ENCODE measurements at places on chromosomes 13 and 19.

DNA sequence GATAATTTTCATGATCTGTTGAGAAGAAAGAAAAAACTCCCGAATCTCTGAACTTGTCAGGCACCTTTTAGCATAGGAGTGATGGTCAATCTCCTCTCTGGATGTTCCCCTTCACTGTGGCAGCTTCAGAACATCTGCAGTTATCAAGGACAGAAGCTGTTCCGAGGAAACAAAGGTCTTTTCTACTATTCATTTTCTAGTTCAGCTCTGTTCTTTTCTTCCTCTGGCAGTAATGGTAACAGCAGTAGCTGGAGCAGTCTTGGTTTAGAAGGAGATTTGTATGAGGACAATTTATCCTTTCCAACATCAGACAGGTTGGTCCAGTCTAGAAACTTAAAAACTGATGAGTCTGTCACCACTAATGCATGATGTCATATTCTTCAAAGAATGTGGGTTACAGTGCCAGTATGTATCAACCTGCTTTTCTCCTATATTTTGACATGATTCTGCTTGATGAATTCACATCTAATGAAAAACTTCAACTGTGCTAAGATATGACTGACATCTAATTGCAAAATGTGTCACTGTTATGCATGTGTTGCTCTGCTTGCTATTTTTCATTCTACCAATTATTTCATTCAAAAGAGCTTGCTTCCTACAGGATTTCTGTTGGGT lies 41.0 kb downstream of the AKAP11 start:
- DNase-seq: no peak

GRCh38 chr13:38685974-38686576 lies 802 bp upstream of the FREM2 start:
- DNase-seq: no peak

DNA sequence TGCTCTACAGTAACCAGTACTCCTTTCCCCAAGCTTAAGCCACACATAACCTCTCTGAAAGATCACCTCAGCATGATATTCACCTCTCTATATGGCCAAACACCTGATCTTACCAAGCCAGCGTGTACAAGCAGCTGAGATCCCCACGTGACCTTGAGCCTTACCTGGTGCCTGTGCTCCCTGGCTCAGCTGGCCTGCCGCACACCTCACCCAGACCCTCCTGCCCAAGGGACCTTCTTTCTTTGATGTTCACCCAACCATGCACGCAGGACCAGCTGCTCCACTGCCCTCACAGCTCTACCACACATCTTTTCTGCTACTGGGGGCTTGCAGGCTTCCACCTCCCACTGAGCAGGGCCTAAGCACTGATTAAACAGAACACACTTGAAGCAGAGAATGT lies 9.0 kb downstream of the DHRS12 start:
- DNase-seq: no peak

DNA sequence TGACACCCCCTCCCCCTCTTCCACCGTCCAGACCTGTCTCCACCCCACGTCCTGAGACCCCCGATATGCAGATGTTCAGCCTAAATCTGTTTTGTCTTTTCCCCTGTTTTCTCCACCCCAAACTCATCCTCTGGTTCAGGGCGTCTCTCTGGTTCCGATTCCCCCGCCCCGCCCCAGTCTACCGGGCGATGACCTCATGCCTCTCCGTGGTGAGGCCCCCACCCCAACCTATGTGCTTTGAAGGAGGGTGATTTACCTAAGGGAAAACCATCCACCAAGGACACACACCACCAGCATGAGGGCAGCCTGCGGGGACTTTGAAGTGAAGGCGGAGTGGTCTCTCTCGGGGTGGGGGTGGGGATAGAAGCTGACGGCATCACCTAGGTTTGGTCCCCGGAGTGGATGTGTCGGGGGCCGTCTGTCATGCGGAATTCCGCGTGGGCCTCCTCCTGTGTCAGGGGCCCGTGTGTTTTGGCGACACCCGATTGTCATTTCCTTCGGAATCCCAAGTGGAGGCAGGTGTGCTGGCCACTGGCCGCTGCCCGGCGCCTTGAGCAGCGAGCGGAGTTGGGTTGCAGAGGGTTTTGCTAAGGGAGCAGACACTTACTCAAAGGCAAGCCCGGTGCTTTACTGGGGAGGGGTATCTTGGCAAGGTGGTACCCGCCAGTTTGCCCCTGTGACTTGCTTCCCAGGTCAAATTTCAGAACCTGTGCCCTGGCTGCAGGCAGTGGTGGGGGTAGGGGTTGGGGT lies 1.4 kb downstream of the FZR1 start:
- no peak for DNase-seq

GRCh38 chr13:34458756-34459715 lies 483.0 kb upstream of the NBEA start:
- DNase-seq: no peak

DNA sequence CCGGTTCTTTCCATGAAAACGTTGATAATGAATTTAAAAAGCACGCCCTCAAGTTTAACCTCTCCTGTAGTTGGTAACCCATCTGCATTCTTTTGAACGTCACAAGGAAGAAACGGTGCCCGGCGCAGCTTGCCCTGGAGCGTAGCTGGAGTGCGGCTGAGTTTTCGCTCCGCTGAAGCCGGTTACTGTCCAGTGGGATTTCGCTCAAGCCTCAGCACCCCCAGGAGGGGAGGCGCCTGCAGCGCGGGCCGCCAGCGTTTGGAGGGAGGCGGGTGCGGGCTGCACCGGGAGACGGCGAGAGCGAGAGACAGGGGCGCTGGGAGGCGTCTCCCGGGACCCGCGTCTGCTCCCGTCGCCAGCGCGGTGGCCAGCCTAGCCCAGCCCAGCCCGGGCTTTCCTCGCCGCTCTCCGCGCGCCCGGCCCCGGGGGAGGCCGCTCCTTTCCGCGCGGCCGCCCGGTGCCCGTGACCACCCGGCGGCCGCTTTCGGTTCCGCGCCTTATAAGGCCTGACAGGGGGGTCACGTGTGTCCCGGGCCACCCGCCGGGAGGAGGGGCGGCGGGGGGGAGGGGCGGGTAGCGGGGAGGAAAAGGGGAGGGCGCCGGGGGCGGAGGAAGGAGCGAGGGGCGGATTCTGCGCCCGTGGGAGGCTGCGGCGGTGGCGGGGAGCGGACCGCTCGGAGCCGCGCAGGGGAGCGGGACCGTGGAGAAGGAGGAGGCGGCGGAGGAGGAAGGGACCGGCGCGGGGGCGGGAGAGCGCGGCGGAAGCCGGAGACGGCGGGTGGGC lies 8.3 kb upstream of the DGKH start:
- DNase-seq: peak; percentile 79

DNA sequence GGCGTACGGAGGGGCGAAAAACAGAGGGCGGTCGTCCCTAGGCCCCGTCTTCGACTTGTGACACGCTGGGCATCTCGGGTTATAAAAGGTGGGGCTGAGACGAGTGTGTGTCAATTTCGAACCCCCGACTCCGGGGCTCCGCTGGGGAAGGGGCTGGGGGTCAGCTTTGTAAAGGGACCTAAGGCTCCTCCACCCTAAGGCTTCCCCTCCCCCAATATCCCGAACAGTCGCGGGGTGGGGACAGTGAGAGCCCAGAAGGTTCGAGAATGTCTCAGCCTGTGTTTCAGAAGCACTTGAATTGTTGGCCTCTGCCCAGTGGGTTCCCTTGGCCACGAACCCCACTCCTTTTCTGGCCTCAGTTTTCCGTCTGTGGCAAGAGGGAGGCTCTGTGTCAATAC lies 450 bp downstream of the SELENOW start:
- DNase-seq: no peak

GRCh38 chr13:40181203-40181845 lies 485.1 kb downstream of the FOXO1 start:
- DNase-seq: no peak

GRCh38 chr19:944663-945241 lies 18.9 kb downstream of the ARID3A start:
- no peak for DNase-seq

DNA sequence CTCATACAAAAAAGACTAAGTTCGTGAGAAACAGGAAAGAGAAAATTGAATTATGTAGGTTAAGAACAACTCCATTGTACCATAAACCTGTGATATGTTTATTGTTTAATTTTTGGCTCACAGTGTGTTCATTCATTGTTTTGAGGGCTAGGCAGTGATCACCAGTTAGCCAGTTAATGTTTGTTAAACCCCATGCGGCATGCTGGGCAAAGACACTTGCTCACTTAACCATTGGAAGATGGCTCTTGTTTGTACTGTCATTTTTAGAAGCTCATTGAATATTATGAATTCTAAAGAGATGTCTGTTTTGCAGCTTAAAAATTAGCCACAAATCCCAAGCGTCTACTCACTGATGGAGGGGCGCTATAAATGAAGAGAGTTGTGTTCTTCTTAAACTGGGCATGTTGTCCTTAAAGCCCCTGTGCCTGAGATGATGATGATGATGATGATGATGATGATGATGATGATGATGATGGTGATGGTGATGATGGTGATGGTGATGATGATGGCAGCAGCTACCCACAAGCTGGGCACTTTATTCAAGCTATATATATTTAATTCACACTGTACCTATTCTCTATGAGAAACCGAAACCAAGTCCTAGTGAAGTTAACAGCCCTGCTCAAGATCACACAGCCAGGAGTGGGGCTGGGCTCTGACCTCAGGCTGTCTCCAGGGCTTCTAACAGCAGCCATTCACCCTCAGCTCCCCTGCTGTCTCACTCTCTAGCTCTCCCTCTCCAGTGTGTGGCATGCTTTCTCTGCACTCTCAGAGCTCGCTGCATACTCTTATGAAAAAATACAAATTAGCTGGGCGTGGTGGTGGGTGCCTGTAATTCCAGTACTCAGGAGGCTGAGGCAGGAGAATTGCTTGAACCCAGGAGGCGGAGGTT lies 169.1 kb downstream of the SHISA2 start:
- no peak for DNase-seq

- no peak for DNase-seq
These were observed 6.7 kb upstream of the F2RL3 start for GRCh38 chr19:16882146-16882545.

- DNase-seq: no peak
These were observed 3.8 kb upstream of the MAP2K7 start for GRCh38 chr19:7899751-7900378.

- no peak for DNase-seq
These were observed 588.3 kb upstream of the SGCG start for GRCh38 chr13:22592515-22592914.

- DNase-seq: no peak
These were observed 4.1 kb upstream of the KLF5 start for GRCh38 chr13:73054712-73055111.

DNA sequence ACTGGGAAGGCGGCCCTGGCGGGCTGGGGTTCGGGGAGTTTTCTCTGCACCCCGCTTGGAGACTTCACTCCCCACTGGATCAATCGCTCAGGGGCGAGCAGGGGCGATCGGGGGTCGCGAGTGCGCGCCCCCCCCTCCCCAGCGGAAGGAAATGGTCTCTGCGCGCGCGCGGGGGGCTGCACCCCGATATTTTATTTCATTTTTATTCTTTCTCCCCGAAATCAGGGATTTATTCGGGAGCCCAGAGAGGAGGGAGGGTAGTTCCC lies 421 bp downstream of the ARID3A start:
- DNase-seq: no peak

DNA sequence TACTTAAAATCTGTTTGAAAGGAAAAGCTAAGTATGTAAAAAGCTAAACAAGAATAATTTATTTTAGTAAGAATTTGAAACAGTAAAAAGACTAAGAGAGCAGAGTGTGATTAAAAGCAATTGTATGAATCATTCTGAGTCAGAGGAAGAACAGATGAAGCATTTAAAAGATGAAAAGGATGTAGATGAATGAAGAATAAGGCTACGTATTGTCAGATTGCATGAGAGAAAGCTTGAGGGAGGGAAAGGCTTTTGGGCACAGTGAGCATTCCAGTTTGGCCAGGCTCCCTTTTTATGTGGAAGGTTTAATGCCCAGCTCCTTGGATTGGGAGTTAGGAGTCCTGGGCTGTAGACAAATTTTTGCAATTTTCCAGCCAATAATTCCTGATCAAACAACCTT lies 117.7 kb downstream of the FREM2 start:
- DNase-seq: no peak

- no peak for DNase-seq
These were observed 203.8 kb downstream of the GPC6 start for GRCh38 chr13:93430381-93430780.

- no peak for DNase-seq
These were observed 32.2 kb upstream of the ZNF726 start for GRCh38 chr19:23882493-23882892.

DNA sequence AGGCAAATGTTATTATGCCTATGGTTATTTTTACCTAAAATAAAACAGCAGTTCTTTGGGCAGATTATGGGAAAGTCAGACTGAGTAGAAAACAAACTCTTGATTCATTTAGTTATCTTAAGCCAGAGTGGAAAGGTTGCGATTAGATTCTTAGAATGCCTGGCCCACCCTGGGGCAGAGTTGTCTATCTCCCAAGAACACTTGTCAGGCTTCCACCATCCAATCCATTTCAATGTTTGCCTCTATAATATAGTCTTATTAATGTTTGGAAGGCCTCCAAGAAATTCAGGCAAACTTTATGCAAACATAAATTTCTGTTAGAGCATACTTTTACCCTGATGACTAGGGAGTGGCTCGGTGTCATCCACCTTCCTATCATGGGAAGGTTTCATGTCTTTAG lies 207.0 kb downstream of the SLITRK6 start:
- no peak for DNase-seq

GRCh38 chr13:80945328-80945727 lies 604.4 kb upstream of the SPRY2 start:
- DNase-seq: no peak

- DNase-seq: no peak
These were observed 125.5 kb downstream of the ENOX1 start for GRCh38 chr13:43661161-43661830.

DNA sequence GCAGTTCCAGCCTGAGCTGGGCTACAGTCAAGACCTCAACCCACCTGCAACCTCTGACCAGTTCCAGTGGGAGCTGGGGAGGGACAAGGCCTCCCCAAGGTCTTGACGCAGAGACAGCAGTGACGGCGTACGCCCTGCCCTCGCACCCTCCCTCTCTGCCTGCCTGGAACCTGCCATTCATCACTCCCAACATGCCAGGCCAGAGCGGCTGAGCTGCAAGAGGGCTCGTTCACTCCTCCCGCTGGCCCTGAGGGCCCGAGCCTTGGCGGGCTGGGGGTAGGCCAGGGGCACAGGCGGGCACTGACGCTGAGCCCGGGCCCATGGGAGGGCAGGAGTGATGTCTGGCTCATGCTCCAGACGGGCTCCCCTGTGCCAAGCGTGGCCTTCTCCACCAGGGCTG lies 8.2 kb downstream of the NDUFA11 start:
- DNase-seq: no peak

DNA sequence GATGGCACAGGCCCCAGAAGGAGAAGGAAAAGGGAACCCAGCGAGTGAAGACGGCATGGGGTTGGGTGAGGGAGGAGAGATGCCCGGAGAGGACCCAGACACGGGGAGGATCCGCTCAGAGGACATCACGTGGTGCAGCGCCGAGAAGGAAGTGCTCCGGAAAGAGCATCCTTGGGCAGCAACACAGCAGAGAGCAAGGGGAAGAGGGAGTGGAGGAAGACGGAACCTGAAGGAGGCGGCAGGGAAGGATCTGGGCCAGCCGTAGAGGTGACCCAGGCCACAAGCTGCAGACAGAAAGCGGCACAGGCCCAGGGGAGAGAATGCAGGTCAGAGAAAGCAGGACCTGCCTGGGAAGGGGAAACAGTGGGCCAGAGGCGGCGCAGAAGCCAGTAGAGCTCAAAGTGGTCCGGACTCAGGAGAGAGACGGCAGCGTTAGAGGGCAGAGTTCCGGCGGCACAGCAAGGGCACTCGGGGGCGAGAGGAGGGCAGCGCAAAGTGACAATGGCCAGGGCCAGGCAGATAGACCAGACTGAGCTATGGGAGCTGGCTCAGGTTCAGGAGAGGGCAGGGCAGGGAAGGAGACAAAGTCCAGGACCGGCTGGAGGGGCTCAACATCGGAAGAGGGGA lies 1.1 kb downstream of the PPP1R12C start:
- no peak for DNase-seq

Measured in activated T-helper 1 cell treated with anti-CD3 and anti-CD28 coated beads, Interleukin-2, amount 50 U/mL, for 16 hours (primary cell).